ENCODE measurements at places on chromosomes 16 and 17.

GRCh38 chr17:7717756-7718350 lies 309 bp downstream of the DNAH2 start:
- no peak for DNase-seq

- DNase-seq, result no peak
Measured at GRCh38 chr17:36749493-36749892, 148.1 kb downstream of the MRM1 start.

DNA sequence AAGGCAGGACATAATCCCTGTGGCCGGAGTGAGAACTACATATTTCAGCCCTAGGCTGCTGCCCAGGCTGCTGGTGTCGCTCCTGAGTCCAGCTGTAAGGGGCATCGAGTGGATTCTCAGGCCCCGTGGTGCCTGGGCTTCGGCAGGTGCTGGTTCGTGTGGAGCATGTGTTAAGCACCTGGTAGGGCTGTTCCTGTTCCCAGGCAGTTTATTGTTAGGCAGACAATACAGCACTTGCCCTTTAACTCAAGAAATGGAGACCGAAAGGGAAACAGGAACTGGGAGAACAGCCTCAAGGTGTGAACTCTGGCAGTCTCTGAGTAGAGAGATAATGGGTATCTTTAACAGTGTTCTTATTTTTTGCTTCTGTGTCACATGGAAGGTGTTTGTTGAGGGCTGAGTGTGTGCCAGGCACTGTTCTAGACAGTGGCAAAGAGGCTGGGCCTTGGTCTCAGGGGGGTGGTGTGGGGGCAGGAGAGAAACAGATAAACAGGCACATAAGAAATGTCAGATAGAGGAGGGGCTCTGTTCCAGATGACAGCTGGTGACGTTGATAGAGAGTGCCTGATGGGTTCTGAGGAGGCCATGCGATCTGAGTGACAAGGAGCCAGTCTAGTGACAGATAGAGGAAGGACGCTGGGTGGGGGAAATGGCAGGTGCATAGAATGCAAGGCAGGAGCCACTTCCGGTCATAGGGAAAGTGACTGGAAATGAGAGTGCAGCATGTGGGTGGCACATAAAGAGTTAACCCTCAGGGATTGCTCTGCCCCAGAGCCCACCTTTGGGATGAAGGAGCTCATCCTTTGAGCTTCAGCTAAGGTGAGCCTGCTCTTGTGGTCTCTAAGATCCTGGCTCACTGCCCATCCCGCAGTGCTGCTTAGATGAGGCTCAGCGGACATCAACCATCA lies 33.8 kb downstream of the EPN2 start:
- no peak for DNase-seq

- no peak for DNase-seq
Measured at GRCh38 chr17:49843774-49844350, 4.0 kb downstream of the TAC4 start.

DNA sequence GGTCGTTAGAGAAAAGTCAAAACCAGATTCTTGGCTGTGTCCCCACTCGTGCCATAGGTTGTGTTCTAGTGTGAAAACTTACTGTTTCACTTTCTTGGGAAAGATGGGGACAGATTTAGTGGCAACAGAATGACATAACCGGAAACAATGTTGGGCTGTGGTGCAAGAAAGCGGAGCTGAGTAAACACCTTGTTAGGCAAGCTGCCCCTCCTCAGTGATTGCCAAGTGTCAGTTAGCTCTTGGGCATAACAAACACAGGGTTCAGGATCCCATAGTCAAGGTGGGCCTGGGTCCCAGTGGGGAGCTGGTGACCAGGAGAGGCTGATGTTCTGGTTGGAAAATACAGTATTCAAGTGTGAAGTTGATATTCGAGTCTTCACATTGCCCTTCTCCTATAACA lies 15.4 kb downstream of the UBN1 start:
- no peak for DNase-seq

DNA sequence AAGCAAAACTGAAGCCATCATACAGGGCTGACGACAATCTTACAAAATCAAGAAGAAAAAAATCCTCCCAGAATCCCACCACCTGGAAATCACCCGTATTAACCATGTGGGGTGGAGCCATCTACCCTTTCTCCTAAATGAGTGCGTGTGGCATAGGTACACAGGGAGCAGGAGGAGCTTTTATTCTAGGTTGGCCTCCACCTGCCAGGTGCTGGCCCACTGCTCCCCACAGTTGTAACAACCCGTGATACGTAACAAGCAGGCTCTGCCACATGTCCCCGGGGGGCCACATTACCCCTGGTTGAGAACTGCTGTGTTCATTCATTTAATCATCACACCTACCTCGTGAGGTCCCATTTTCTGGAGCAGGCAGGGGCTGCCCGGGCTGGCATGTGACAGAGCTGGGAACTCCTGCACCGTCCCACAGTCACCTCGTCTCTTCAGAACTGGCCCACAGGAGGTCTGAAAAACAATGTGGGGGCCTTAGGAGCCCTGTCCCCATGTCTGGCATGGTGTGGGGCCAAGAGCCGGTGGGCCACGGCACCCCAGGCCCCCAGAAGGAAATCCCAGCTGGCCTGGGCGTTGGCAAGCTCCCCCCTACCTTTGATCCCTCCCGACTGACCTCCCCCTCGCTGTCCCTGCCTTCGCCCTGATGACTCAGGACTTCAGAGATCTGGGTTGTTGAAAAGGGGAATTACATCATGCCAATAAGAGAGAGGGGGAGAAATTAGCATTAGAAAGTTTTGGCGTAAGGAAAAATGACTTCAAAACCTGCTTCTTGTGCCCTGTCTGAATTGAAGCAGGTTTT lies 12.9 kb downstream of the CMIP start:
- DNase-seq, result peak; percentile 42

DNA sequence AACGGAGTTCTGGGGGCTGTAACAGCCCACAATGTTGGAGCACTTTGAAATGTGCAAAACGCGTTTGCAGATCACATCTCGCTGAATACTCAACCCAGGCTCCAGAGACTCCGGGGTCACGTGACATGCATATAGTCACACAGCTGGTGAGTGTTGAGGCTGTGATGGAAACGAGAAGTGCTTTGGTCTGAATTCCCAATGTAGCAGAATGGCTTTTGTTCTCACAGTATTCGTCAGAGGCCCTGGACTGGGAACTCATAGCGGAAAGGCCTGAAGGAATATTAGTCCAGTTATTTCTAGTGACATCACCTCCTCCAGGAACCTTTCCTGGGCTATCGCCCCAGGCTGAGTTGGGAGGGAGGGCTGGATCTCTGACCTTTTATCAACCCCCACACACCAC lies 95.8 kb upstream of the CRHR1 start:
- no peak for DNase-seq

DNA sequence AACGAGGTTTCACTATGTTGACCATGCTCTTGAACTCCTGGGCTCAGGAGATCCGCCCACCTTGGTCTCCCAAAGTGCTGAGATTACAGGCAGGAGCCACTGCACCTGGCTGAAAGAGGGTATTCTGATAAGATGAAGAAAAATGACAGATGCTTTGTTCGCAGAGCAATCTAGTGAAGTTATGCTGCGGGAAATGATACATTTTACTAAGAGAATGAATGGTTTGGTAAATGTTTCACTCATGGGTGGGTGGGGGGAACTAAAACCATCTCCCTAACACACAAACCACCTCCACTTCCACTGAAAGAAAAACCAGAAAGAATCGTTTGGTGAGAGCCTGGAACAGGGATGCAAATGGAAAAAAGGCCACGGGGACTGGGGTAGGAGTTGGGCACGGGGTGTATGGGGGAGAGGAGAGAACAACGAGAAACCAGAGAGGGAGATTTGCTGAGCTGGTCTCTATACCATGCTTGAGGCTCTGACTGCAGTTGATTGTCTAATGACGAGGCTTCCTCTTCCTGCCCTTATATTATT lies 19.0 kb upstream of the XYLT2 start:
- DNase-seq, result no peak

DNA sequence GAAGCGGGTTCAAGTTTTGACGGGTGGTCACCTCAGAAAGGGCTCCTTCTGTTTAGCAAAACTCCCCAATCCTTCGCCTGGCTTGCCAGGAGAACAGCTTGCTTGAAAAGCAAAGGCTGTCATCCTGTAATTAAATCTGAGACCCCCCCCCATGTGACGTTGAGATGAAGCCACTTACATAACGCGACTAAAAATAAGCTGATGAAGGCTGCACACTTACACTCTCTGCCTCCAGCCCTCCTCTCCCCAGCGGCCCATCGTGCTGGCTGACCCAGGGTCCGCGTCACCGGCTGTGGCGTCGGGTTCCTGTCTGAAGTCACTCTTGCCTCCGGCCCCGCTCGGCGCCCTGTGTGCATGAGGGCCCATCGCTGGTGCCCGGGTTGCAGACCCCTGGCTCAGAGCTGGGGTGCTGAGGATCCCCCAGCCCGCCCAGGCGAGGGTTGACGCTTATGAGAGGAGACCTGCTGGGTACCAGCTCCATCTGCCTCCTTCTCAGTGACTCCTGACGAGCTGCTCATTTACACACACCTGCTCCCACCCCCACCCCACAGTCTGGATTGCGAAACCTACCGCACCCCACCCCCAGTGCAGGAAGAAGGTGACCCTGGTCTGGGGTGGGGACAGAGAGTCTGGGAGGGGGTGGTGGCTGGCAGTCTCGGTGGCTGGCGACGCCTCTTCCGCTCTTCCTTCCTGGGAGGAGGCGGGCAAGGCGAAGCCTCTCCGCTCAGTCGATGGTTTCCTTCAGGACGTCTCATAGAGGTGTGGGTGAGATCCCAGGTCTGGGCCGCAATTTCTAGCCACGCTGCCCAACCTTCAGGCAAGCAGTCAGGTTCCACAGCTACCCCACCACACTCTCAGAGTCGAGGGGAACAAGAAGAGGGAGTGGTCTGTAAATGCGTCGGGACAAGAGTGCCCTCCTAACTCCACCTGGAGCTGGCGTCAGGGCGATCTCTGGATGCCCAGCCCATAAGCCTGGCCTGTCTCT lies 3.1 kb upstream of the BAIAP2 start:
- no peak for DNase-seq

GRCh38 chr16:68219725-68220351 lies 16.1 kb downstream of the ESRP2 start:
- DNase-seq, result no peak

DNA sequence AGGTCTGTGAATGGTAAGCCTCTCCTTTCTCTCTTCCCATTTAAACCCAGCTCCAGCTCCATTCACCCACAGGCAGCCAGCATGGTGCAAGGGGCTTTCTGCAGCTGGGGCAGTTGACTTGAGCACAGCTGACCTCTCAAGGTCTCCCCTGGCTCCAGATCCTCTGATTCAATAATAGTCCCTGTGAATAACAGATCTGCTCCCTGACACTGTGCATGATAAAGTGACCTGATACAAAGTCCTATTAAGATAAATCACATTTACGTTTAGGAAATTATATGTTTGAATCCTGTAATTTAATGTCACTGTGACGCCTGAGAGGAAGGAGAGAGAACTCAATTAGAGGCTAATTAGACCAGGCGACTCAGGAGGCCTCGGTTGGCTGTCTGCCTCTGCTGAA lies 540.4 kb upstream of the CDH11 start:
- DNase-seq, result no peak

DNA sequence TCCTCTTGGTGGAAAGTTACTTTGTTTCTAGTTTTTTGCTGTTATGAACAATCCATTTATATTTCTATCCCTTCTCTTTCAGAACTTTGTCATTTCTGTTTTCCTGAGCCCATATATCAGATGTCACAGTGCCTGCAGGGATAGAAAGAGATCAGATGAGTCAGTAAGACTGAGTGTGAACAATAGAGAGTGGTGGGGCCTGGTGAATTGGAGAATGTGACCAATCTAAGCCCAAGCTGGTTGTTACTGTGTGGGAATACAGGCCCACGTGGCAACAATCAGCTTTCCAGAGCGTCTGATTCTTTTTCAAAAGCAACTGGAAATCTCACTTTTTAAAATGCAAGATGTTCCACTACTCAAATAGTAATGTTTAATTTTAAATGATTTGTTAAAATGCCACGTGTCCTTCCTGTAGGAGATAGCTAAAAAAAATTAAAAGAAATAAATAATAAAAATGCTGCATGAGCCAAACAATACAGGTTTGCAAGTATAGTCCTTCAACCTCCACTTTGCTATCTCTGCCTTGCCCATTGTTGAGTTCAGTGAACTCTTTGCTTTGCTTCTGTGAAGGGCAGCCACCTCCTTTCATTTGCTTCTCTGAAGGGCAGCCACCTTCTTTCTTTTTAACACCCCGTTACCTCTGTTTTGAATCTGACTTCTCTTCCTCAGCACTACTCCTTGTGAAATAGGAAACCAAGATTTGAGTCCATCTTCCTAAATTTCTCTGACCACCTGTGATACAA lies 9.6 kb downstream of the DCTN5 start:
- DNase-seq, result no peak

DNA sequence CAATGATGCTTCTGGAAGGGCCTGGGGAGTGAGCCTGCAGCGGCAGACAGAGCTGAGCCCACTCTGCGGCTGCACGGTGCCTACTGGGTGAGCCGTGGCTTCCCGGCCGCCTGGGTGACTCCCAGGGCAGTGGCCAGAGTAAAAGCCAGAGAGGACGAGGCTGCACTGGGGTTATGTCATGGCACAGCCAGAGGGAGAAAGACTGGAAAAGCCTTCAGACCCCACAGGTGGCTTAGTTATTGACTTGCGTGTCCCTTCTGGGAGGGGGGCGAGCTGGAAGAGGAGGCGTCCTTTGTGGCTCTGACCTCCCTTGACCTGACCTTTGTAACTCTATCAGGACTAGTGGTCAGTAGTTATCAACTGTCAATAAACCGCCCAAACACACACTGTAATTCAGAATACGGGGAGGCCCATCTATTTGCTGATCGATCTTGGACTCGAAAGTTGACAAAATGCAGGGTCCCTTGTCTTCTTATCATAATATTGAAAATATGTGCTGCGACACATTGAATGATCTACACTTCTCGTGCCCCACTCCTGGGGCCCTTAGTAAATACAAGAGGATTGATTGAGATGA lies 385.9 kb upstream of the ZFHX3 start:
- no peak for DNase-seq

- no peak for DNase-seq
Measured at GRCh38 chr17:14302091-14302430, 1.2 kb downstream of the HS3ST3B1 start.

DNA sequence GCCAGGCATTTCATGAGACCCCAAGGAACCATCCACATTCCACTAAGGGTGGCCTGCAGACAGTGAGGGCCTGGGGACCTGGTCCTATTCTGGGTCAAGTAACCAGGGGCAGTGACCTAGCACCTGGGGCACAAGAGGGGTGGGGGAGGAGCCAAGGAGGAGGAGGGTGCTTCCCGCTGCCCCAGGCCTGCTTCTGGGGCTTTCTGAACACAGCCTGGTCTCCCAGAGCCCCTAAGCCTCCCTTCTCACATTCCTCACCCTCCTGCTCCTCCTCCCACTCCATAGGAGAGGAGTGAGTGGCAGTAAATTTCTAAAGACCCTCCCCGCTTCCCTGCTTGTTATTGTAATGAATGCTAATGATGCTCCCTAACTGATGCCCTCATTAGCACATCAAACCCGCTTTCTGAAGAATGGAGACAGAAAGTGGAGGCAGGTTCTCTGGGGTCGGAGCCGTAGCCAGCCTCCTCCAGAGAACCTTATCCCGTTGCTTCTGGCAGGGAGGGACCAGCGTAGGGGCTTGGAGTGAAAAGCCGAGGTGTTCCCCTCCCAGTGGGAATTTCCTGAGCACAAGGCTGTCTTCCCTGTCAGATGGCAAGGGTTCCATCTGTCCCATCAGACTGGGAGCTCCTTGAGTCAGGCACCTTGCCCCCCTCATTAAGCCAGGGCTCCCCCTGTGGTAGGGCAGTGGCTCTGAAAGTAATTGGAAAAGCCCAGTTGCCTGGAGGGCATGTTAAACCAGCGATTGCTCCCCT lies 3.7 kb upstream of the SRCIN1 start:
- DNase-seq, result no peak

- no peak for DNase-seq
Measured at GRCh38 chr17:42591411-42591810, 13.9 kb upstream of the PSMC3IP start.
